Activated CD4-positive, CD25-positive, alpha-beta regulatory T cell (primary cell): ENCODE measurements at places on chromosomes 5 and 9.

- no peak for DNase-seq
Measured at GRCh38 chr5:142053426-142054151, 40.8 kb upstream of the GNPDA1 start.

DNA sequence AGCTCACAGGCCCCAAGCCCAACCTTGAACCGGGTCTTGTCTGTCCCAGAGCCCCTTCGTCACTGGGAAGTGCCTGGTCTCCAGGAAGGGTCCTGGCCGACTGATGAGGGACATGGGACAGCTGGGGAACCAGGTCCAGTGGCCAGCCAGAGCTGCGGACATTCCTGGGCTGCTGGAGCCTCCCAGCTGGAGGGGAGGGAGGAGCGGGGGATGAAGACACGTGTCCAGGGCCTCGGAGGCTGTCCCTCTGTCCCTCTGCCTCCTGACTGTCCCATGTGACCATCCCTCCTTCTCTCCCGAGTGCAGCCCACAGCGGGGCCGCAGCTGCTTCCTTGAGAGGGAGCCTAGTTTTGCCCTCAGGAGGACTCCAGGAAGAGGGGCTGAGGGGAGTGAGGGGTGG, 41.7 kb upstream of the UBAC1 start:
- DNase-seq, result no peak

DNA sequence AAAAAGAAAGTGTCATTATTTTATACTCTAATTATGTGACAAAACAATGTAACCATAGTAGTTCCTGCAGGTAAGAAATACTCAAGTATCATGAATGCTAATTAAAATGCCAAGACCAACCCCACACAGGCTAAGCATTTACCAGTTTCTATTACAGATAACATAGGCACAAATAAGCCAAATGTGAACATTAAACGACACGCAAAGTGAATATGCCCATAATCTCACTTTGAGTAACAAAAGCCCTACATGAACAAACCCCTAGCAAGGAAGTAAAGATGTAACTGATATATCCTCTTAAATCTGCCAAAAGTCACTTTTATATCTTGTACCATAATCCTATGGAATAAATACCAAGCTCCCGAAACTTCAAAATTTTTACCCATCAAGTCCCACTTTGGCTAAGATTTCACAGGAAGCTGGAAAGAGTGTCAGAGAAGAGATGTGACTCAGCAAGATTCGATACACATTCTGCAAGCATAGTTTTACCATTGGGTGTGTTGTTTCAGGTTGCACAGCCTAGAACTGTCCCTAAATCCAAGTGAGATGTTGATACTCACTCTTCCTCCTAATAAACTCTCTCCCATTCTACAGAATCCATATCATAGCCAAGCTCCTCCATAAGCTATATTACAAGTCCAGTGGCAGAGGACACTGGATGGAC, 28.8 kb downstream of the TRPM6 start:
- DNase-seq, result no peak

DNA sequence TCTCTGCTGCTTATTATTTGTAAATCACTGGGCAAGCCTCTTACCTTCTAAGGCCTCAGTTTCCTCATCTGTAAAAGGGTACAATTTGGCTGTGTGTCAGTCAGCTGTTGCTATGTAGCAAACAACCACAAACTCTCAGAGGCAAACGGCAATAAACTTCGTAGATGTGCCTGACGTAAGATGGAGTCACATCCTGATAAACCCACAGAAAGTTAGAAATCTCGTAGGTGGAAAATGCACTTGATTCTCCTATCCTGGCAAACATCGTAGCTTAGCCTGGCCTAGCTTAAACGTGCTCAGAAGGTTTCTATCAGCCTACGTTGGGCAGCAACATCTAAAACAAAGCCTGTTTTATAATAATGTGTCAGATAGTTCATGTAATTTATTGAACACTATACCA, 35.0 kb upstream of the UNC5A start:
- no peak for DNase-seq

- DNase-seq, result no peak
Measured at GRCh38 chr5:101942321-101942882, 353.7 kb downstream of the SLCO4C1 start.

- DNase-seq, result no peak
Measured at GRCh38 chr5:118007262-118007661, 981.1 kb downstream of the DTWD2 start.

GRCh38 chr5:149387081-149387631, 8.1 kb upstream of the IL17B start:
- DNase-seq, result no peak

- DNase-seq, result no peak
Measured at GRCh38 chr5:123088031-123088805, 823 bp upstream of the PRDM6 start.

- no peak for DNase-seq
Measured at GRCh38 chr5:73564675-73565074, 764 bp downstream of the ANKRA2 start.

DNA sequence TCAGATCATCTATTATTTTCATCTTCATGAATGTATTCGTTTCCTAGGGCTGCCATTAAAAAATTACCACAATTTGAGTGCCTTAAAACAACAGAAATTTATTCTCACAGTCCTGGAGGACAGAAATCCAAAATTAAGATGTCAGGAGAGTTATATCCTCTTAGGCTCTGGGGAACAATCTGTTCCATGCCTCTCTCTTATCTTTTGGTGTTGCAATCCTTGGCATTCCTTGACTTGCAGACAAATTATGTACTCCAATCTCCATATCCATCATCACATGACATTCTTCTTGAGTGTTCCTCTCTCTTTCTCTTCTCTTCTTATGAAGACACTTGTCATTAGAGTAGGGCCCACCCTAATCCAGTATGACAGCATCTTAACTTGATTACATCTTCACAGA, 339.4 kb downstream of the EFNA5 start:
- no peak for DNase-seq

GRCh38 chr9:81462801-81463200, 226.5 kb downstream of the TLE1 start:
- no peak for DNase-seq

DNA sequence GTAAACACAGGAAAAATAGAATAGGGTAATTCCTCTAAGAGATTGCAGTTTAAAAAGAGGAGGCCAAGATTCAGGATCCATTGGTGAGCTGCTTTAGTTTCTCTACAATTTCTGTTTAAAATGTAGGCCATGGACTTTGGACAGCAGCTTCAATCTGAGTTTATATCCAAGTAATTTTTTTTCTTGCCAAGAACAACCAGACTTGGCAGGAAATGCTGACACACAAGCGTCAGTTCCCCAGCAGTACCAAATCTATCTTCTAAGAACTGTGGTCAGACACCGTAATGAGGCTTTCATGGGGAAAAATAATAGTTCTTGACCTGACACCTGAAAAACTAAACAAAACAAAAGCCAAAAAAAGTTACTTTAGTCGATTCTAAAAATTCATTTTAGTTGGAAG, 528.8 kb downstream of the CSNK1G3 start:
- DNase-seq, result no peak

- no peak for DNase-seq
Measured at GRCh38 chr5:116291271-116291670, 206.4 kb downstream of the COMMD10 start.

GRCh38 chr5:125180231-125180829, 433.9 kb upstream of the ZNF608 start:
- no peak for DNase-seq

GRCh38 chr9:79694676-79695400, 123.1 kb downstream of the TLE4 start:
- DNase-seq, result no peak

DNA sequence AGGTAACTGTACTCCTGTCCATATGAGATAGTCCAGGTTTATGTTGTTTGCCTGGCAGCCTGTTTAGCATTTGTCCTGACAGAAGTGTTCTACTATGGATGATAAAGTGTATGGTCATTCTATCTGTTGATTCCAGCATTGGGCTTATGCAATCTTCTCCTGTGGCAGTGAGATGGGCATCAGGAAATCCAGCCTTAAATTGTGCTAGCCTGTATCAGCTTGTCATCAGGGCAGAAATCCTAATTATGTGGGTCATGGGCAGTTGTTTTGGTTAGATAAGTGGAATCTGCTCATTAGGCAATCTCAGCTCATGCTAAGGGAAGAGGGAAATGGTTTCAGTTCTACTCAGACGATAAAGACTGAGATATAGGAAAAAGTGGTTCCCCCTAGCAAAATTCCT, 247.4 kb upstream of the CHD1 start:
- no peak for DNase-seq

GRCh38 chr9:105633411-105633810, 28.8 kb upstream of the TAL2 start:
- no peak for DNase-seq

- no peak for DNase-seq
Measured at GRCh38 chr5:89303033-89303480, 420.1 kb upstream of the MEF2C start.

DNA sequence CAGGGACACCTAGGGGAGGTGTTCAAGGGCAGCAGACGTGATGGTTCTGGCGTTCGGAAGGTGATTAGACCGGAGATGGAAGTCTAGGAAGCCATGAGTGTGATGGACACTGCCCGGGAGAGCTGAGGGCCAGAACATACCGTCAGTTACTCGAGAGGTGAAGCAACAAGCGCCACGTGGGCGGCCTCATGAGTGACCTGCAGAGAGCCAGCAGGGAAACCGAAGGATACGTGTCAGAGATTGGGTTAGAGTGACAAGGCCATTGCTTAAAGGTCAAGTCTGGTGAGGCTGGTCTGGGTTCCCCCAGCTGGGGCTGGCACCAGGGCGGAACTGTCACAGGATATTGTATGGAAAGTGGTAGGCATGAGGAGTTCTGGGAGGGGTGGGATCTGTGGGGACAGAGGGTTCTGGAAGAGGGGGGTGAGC, 60.0 kb downstream of the C9orf50 start:
- DNase-seq, result no peak

GRCh38 chr5:41747301-41747700, 122.9 kb downstream of the OXCT1 start:
- no peak for DNase-seq
